Activated T-cell treated with anti-CD3 and anti-CD28 coated beads, Interleukin-2, amount 50 U/mL, for 4 hours (primary cell): ENCODE measurements at places on chromosomes 3 and 15. TPM values are rescaled to one million over a fixed set of nuclear protein-coding genes. Genes with fewer than 3 reads are reported as not detected.

DNA sequence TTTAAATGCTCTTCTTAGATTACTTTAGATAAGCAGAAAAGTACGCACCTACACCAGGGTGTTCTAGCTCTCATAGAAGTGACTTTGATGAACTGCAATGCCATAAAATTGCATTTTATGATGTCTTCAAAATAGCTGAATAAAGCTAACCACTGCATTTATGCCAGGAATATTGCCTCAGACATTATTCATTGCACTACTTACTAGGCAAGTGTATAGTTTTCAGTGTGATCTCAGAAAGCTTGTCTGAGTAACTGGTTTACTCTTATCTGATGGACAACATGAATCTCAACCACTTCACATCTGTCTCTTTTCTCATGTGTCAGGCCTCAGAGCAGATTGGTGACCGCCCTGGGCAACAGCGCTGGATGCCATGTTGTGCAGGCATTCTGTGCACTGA is 119.3 kb upstream of the SLC2A2 start:
- DNase-seq: no peak

- DNase-seq: no peak
These were observed 4.4 kb downstream of the CLDN11 start for GRCh38 chr3:170423001-170423615.

DNA sequence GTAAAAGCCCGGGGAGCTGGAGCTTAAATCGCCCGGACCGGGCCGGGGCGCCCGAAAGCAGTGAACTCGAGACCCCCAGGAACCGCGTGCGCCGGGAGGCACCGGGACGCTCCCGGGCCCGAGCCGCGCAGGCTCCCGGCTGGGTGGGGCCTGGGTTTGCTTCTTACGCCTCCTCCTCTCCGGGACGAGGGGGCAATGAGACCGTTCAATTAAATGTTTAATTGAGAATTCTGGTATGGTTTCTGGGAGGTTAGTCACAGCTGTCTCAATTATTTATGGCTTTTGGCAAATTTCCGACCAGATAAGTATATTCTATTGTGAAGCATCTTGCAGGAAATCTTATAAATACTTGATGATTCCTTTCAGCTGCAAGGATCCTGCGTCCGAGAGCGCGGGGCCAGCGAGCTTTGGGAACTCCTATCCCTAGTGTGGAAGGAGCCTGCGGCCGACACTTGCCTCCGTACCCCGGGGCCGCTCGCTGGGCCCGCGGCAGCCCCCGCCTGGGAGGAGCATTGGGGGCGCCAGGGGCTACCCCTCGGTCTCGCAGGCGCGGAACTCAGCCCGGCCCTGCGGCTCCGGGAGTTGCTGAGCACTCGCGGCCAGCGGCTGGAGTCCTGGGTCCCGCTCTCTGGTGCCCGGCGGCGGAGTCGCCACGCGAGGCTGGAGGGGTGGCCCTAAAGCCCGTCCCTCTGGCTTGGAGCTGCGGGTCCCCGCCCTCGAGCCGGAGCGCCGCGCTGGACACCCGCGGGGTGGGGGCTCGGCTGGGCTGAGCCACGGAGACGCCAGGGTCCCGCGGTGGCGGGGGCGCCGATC is 10.3 kb downstream of the ISL2 start:
- no peak for DNase-seq

DNA sequence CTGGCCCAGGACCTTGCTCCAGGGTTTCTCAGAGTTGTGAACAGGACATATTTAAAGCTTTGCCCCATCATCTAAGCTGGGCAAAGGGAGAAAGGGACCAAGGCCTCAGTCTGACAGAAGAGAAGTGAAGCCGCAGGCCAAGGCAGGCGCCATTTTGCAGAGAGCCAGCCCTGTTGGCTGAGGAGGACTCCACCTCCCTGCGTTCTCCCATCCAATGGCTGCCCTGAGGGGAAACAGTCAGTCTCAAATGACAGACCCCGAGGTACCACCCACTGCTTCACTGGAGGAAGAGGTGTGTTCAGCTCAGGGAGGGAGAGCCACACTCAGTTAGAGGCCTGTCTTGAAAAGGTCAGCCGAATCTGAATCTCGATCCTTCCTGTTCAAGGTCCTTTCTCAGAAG is 86.1 kb downstream of the ADAMTS17 start:
- no peak for DNase-seq

GRCh38 chr15:46326173-46326572 is 691.3 kb downstream of the SQOR start:
- no peak for DNase-seq

Gene PATL2
- total RNA-seq: 5.2 TPM

- DNase-seq: no peak
These were observed 220.0 kb downstream of the MEIS2 start for GRCh38 chr15:36880224-36880912.

Gene SI
- total RNA-seq: not detected

GRCh38 chr3:120153294-120153693 is 59.0 kb upstream of the GSK3B start:
- DNase-seq: no peak

Gene SCG3
- not detected for total RNA-seq

Gene RBP2
- not detected for total RNA-seq

Gene SLCO2A1
- not detected for total RNA-seq

- DNase-seq: no peak
These were observed 171.8 kb downstream of the FEZF2 start for GRCh38 chr3:62201438-62202035.

Gene SLC51A
- not detected for total RNA-seq
